ENCODE measurements at places on chromosomes 4 and X. TPM values are rescaled to one million over a fixed set of nuclear protein-coding genes. Genes with fewer than 3 reads are reported as not detected.

NPY2R gene
- not detected for total RNA-seq

JCHAIN gene
- total RNA-seq, result not detected

SMAD1 gene
- total RNA-seq, result 39.2 TPM

NWD2 gene
- 0.04 TPM for total RNA-seq

MEPE gene
- total RNA-seq, result not detected

MYOZ2 gene
- not detected for total RNA-seq

VEGFD gene
- total RNA-seq, result not detected

INTS12 gene
- total RNA-seq, result 25.3 TPM

DNA sequence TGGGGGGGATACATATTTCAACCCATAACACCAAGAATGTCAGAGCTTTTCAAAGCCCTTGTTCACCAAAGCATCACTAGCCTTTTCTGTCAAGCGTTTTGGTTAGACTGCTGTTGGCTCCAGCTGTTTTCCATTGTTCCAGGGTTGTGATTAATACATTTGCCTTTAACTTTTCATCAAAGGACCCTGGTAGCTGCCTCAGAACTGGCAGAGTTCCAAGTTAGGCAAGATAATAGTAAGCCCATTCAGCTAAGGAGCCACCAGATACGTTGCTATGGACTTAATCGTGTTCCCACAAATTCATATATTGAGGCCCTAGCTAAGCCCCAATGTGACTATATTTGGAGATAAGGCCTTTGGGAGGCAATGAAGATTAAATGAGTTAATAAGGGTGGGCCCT, 37.1 kb downstream of the ENOPH1 start:
- no peak for DNase-seq

DNA sequence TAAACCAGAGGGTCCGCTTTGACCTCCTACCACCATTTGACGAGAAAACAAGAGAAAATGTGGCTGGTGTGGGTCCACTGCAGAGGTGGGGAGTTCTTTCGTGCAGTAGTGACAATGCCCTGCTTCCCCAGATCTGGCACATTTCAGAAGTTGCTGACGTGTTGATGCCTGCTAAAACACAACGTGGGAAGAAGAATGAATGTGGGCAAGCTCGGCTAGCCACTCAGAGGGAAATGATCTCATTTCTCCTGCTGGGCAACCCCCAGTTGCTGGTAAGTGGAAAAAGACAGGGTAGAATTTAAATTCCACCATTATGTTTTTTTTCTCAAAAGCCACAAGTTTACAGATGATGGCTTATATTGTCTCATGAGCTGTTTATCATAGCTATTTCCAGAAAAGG, 77.9 kb downstream of the LUZP4 start:
- no peak for DNase-seq

DNA sequence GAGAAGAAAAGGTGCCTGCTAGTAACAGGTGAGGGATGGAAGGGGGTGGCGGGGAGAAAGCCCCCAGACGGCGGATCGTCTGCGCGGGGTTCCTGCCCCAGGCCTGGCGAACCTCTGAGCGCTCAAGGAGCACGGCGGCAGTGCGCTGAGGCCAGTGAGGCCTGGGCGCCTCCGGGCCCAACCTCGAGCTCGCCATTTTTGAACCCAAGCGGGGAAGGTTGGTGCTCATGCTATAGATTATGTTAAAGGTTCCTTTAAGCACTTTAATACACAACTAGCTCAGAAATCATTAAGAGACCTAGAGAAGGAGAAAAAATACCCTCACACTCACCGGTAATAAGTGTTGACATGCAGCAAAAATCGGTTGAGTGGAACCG, 7.9 kb downstream of the PITX2 start:
- DNase-seq, result no peak

DNA sequence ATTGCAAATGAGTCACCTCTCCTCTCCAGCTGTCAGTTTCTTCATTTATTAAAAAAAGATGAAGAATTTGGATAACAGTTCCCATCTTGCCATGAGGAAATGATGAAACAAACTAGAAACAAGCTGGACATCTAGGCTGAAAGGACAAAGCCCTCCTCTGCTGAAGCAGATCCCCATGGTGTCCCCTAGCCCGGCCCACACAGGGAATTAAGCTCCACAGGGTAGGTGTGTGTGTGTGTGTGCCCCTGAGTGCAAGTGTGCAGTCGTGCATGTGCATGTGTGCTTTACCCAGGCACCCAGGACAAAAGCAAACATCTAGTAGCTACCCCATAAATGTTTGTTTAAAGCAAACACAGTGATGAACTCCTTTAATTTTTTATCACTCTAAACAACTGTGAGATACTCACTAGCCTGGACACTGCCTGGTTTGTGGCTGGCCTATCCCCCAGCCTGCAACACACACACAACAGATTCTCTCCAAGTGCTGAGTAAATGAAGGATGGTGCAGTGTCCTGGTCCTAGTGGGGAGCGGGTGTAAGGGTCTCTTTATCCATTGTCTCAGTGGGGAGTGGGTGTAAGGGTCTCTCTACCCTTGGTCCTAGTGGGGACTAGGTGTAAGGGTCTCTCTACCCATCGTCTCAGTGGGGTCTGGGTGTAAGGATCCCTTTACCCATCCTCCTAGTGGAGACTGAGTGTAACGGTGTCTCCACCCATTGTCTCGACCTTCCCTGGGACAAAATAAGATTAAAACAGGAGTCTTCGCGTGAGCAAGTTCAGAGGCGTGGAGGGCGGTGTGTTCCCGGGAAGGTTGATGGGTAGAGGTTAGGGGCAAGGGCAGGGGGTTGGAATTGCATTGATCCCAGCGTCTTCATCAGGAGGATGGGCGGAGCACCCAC, 688 bp upstream of the EVC start:
- no peak for DNase-seq

DNA sequence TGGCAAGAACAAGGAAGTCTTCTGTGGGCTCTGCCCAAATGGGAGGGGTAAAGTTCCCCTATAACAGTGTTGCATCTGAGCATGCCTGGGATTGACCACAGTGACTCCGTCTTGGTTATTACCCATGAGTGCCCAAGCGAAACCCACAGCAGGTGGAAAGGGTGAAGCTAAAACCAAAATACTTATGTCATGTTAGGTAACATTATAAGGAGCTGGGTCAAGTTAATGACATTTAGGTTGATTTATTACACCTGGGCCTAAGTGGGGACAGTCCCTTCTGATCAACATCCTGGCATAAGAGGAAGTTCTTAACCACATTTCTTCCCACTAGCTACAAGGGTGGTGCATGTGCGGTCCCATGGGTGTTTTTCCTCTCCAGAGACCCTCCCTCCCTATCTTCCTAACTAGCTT, 1.3 kb upstream of the ZNF732 start:
- DNase-seq, result no peak

GRCh38 chrX:65576160-65576559, 41.6 kb upstream of the LAS1L start:
- no peak for DNase-seq

GRCh38 chr4:33831442-33832066, 2412.8 kb downstream of the ARAP2 start:
- DNase-seq, result no peak

DNA sequence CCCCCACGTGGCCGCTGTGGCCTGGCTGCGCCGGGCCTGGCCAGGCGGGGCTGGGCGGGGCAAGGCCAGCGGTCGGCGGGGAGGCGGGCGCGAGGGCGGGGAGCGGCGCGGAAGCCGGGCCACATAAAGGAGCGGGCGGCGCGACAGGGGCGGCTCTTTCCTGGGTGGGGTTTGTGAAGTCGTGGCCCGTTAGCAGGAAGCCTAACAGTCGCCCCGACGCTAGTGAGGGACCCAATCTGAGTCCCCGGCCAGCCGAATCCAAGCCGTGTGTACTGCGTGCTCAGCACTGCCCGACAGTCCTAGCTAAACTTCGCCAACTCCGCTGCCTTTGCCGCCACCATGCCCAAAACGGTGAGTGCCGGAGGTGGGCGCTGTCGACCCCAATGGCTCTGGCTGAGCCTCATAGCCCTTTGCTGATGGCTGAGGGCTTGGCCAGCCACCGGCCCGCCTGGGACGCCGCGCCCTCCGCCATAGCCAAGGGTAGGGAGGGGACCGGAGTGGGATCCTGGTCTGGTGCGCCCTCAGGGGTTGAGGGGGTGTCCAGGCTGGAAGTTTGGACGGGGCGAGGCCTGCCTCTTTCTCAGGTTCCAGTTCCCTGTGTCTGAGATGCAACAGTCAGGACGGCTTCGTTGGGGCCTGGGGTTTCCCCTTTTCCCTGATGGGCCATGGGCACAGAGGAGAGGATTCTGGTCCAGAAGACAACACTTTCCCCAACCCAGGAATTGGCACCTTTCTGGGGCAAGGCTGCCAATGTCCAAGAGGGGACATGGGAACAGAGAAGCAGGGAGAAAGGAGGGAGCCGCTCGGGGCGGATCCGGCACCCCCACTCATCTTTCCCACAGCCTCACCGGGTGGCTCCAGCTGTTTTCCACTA, at the start of gene MSN:
Gene MSN, plus strand, starts transcription at position 152 of the 874 bp plus-strand sequence. Its CDS starts 188 bp downstream, at position 340.
- no peak for DNase-seq

DNA sequence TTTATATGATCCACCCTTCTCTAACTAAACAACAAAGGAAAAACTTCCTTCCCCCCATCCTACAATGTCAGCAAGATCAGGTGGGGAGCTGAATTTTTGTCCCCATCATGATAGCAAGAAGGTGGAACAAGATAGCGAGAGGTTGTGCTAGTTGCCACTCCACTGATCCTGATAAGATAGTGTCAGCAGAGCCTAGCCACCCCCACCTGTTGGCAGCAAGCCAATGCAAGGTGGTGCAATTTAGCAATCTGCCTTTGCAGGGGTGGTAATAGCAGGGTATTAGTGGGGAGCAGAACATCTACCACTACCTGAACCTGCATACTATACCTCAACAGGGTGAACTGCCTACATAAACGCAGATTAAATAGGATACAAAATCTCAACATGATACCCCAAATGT, 80.2 kb upstream of the MAMLD1 start:
- no peak for DNase-seq

- no peak for DNase-seq
Observed at GRCh38 chr4:170978990-170979389, 834.2 kb upstream of the GALNTL6 start.

DNA sequence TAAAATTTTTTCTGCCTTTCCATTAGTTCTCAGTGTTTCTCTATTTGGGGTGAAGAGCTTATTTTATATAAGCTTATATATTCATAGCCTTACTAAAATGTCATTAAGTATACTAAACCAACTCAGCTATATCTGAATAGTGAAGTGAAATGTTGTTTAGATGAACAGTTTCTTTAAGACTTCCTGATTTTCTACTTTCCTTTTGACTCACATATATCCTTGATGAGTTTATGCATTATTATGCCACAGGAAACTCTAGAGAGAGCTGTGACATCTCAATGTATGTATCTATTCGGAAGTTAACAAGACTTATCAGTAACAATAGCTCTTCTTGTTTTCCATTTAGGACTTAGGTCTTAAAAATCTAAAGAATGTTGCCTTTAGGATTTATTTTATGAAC, 1491.8 kb upstream of the IGFBP7 start:
- no peak for DNase-seq

DNA sequence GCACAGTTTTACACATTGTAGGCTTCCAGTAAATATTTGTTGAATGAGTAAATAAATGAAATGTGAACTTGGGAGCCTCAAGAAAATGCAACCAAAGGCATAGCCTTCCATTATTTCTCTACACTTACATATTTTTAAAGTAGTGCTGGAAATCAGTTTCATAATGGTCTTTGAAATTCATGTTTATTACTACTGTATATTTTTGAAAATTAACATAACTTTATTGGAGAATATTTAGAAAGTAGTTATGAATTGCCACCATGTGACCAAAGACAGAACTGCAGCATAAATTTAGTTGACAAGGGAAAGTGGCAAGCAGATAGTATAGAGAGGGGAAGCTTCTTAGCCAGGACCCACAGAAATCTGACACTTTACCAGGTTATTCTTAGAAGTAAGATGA, 6.4 kb downstream of the TCEAL8 start:
- DNase-seq, result no peak

GRCh38 chr4:128355305-128355704, 67.7 kb upstream of the PGRMC2 start:
- peak; percentile 79 for DNase-seq

GRCh38 chr4:76571274-76571673, 136.2 kb downstream of the SHROOM3 start:
- DNase-seq, result no peak

GRCh38 chr4:18734405-18734804, 712.9 kb upstream of the LCORL start:
- no peak for DNase-seq

DNA sequence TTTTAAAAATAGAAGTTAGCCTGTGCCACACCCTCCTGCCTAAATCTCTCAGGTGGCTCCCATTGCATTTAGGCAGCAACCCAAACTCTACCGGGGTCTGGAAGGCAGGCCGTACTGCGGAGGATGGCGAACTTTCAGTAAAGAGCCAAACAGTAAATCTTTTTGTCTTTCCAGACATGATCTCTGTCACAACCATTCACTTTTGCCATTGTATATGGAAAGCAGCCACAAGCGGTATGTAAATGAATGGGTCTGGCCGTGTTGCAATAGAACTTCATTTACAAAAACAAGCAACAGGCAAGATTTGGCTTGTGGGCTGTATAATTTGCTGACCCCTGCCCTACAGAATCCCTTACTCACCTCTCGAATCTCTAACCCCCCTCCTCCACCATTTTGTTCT, 3.3 kb downstream of the RADX start:
- DNase-seq, result no peak

DNA sequence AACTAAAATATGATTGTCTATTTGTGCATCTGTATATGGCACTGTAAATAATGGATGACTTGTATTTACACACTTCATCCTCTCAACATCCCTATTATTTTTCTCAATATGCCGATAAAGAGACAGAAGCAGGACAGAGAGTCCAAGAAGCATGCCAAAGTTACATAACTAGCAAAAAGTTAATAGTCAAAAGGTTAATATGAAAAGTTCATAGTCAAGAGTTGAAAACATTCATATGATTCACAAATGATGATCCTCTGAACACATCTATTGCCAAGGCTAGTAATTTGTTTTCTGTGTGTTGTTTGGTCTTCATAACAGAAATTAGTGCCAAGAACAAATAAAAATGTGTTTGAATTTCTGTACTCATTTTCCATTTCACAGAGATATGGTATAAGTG, 231.0 kb downstream of the ADAMTS3 start:
- no peak for DNase-seq

DNA sequence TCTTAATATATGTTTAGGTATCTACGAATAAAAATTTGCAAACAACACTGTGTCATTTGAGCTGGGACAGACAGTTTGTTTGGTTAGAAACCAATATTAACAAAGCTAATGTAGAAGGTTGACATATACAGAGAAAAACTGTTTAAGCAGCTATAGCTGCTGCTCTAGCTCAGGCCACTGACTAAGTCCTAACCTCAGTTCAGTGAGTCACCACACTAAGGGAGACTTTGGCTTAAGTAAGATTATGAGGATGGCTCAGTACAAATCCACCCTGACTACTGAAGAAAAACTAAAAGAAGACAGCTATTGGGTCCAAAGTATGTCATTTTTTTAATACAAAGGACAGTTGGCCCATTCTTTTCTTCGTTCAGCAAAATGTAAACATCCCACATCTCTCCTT, 717.3 kb upstream of the ACTRT1 start:
- DNase-seq, result no peak
